ENCODE measurements at places on chromosomes 5 and 9. TPM values are rescaled to one million over a fixed set of nuclear protein-coding genes. Genes with fewer than 3 reads are reported as not detected.

Gene PDGFRB
- not detected for total RNA-seq

Gene IFNA2
- total RNA-seq, result not detected

Gene SPINK7
- not detected for total RNA-seq

GRCh38 chr5:124902097-124902821 lies 155.8 kb upstream of the ZNF608 start:
- peaks cover 9% of the 10 kb centered on the region for H3K4me1 ChIP-seq
- H3K4me3 ChIP-seq, result no peak overlapping the region
- no peaks in the 10 kb centered on the region for H3K27me3 ChIP-seq
- DNase-seq, result peak; percentile 45

- DNase-seq, result no peak
- H3K4me3 ChIP-seq, result no peak overlapping the region
- no peaks in the 10 kb centered on the region for H3K36me3 ChIP-seq
- H3K27ac ChIP-seq, result no peak overlapping the region
- no peaks in the 10 kb centered on the region for H3K4me1 ChIP-seq
- no peaks in the 10 kb centered on the region for H3K27me3 ChIP-seq
Measured at GRCh38 chr5:79745255-79745654, 55.6 kb downstream of the CMYA5 start.

Gene HRH2
- not detected for total RNA-seq

DNA sequence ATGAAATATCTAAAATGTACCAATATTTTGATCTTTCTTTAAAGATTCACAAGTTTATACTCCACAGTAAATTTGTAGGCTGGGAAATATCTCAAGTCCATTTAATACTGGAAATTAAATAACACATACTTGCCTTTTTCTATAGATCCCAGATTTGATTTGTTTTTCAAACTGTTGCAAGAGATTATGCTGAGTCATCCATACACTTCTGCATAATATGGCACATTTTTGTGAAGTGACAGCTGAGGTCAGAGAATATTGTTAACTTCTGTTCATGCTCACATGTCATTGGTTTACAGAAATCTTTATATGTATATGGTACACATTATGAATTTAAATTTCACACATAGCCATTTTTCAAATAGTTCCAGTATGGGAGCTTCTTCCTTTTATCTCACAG lies 1066.3 kb upstream of the NUDT12 start:
- no peak overlapping the region for H3K27ac ChIP-seq
- DNase-seq, result no peak
- H3K36me3 ChIP-seq, result no peaks in the 10 kb centered on the region
- no peak overlapping the region for H3K4me3 ChIP-seq
- no peaks in the 10 kb centered on the region for H3K27me3 ChIP-seq
- no peaks in the 10 kb centered on the region for H3K4me1 ChIP-seq

- H3K27me3 ChIP-seq, result no peaks in the 10 kb centered on the region
- H3K4me3 ChIP-seq, result no peak overlapping the region
- no peaks in the 10 kb centered on the region for H3K36me3 ChIP-seq
Measured at GRCh38 chr9:2740616-2741015, 23.3 kb downstream of the KCNV2 start.

DNA sequence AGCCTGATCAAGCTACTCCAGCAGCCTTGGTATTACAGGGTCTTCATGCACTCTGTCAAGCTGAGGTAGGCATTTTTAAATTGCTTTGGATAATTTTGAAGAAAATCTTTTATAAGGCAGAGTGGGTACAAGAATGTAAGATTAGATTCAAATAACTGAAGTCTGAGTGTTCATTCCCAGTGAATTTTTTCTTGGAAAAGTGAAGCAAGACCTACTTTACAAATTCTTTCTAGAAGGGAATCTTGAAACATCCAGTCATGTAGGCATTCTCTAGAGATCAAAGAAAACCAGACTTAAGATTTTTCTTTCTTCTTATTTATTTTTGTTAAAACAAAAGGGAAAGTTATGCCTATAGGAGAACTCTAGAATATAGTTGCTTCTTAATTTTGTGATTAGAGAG lies 139.0 kb downstream of the FOCAD start:
- H3K27ac ChIP-seq, result no peak overlapping the region
- no peak overlapping the region for H3K4me3 ChIP-seq
- H3K36me3 ChIP-seq, result no peaks in the 10 kb centered on the region

DNA sequence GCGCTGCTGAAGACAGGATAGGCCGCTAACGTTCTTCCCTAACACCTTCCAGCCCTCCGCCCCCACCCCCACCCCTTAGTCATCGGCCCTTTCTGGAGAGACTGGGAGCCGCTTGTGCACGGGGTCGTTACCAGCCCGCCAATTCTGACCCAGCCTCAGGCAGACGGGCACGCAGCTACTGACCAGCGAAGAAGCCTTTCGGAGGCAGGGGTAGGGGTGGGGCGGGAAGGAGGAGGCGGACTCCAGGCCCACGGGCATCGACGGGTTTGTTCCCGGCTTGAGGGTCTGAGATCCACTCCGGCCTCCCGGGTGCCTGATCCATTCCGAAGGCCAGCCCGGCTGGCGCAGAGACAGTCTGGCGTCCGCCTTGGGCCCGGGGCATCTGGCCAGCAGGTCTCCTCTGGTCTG lies 729 bp upstream of the HAND1 start:
- no peaks in the 10 kb centered on the region for H3K4me1 ChIP-seq
- no peak overlapping the region for H3K27ac ChIP-seq
- no peak for DNase-seq
- no peaks in the 10 kb centered on the region for H3K36me3 ChIP-seq
- no peak overlapping the region for H3K4me3 ChIP-seq
- H3K27me3 ChIP-seq, result no peaks in the 10 kb centered on the region

All from Karpas-422 (cell line).